ENCODE measurements at places on chromosomes 6 and 20.

DNA sequence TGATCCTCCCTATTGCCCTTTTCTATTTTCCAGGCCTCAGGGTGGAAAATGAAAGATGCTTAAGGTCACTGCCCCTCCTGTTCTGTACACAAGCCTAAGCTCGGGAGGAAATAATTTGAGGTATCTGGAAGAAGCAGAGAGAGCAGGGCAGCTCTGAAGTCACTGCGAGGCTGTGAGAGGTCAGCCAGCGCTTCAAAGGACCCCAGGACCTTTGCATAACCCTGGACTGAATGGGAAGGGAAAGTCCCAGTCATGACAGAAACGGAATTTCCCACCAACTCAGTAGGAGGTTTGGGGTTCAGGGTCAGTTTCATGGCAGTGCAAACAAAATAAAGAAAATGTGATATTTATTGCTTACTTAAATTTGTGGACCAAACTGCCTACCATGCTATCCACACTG is 58.1 kb downstream of the LRFN2 start:
- DNase-seq, result no peak

DNA sequence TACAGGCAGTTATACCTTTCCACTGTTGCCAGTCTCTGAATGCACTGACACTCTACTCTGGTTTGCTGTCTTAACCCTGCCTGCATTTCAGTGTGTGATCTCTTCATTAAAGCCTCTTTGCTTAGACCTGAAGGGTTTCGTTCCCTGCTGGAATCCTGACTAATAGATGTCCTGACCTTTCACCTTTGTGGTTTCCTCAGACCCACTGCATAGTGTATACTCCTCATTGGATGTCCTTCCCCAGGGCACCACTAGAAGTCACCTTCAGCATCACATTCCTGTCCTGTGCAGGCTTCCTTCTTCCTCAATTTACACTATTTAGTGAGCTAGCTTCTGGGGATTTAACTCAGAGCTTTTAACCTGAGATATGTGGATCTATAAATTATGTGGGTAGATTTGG is 120.6 kb downstream of the RCAN2 start:
- no peak for DNase-seq

GRCh38 chr6:70857387-70858077 is 99.3 kb downstream of the B3GAT2 start:
- no peak for DNase-seq

DNA sequence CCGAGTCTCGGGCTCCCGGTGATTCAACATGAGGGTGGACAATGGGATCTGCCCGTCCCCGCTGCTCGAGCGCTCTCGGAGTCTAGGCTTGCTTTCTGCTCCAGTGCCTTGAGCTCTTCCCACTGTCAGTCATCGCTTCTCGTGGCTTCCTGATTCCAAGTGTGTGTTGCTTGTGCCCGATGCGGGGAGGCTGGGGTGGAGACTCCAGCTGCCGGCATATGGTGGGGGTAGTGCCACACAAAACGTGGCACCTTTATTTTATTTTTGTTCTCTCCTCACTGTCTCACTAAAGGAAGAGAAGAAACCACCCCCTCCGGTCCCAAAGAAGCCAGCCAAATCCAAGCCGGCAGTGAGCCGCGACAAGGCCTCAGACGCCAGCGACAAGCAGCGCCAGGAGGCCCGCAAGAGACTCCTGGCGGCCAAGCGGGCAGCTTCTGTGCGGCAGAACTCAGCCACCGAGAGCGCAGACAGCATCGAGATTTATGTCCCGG is 14.8 kb upstream of the MYL9 start:
- no peak for DNase-seq

- DNase-seq, result no peak
Observed at GRCh38 chr20:36086767-36087166, 67.8 kb upstream of the EPB41L1 start.

GRCh38 chr6:163752446-163752845 is 337.9 kb downstream of the QKI start:
- no peak for DNase-seq

DNA sequence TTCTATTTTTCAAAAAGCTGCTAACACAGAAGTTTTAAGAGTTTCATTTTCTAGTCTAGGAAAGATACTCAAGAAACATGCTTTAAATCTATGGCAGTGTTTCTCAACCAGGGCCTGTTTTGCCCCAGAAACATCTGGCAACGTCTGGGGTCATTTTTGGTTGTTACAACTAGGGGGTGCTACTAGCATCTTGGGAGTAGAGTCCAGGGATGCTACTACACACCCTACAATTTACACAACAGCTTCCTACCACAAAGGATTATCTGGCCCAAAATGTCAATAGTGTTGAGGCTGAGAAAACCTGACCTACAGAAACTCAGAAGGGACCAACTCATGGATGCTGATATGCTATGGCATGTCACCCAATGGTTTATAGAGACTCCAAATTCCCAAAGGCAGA is 24.4 kb downstream of the SERAC1 start:
- no peak for DNase-seq

DNA sequence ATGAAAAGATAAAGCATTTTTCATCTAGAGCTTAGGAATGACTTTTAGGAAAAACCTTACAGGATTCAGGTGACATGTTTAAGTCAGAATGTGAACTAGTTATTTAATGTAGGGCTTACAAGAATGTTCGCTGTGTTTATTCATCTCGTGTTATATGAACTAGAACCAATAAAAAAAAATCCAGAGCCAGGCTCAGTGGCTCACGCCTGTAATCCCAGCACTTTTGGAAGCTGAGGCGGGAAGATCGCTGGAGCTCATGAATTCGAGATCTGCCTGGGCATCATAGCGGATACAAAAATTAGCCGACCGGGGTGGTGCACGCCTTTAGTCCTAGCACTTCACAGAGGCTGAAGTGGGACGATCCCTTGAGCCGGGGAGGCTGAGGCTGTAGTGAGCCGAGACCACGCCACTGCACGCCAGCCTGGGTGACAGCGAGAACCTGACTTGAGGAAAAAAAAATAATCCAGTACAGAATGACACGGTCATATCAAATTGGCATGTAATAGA is 46.3 kb downstream of the OR2B2 start:
- no peak for DNase-seq

- no peak for DNase-seq
Observed at GRCh38 chr6:156879591-156879990, 102.4 kb downstream of the ARID1B start.

DNA sequence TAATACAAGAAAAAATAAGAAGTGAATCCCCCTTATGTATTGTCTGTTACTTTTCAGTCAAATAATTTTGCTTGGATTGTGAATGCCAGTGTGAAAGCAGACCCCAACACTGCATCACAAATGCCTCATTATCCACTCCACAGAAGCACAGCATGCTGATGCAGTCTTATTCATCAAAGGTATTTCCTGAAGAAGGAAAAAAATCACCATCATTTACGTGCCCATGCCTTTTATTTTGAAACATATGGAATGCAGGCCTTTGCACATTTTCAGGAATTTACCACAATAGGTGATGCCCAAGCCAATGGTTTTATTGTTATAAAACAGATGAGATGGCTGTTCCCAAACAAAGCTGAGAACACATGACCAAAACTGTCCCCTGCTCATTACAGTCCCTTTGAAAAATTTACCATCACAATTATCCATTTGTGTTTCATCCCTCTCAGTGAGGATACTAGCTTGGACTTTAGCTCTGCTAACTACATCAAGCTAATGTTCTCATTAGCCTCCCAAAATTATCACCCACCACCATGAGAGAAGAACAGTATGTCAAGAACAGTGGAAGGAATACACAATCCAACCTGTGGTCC is 180.6 kb upstream of the HTR1E start:
- DNase-seq, result no peak
